Activated T-helper 2 cell treated with anti-CD3 and anti-CD28 coated beads, Interferon-gamma antibody, Interleukin-2, Interleukin-4, amounts not matched to agents 10 μg/mL and 5 μg/mL and 100 μg/mL, durations not matched to agents 14 hours and 24 hours and 36 hours (primary cell): ENCODE measurements at places on chromosomes 2 and 18. TPM values are rescaled to one million over a fixed set of nuclear protein-coding genes. Genes with fewer than 3 reads are reported as not detected.

GRCh38 chr2:133390156-133390555 is 178.1 kb downstream of the NCKAP5 start:
- H3K27me3 ChIP-seq: no peaks in the 10 kb centered on the region
- H3K36me3 ChIP-seq: no peaks in the 10 kb centered on the region
- H3K4me1 ChIP-seq: no peaks in the 10 kb centered on the region
- no peak overlapping the region for H3K27ac ChIP-seq
- DNase-seq: no peak

The SLC11A1 gene
- total RNA-seq: 0.18 and 0.21 TPM in 2 replicates

The RTP5 gene
- 0.09 and 0.30 TPM in 2 replicates for total RNA-seq

GRCh38 chr2:237315829-237316225 is 98.1 kb downstream of the COL6A3 start:
- DNase-seq: no peak
- H3K4me1 ChIP-seq: no peaks in the 10 kb centered on the region
- no peak overlapping the region for H3K4me3 ChIP-seq
- no peaks in the 10 kb centered on the region for H3K27me3 ChIP-seq
- no peak overlapping the region for H3K27ac ChIP-seq
- no peaks in the 10 kb centered on the region for H3K36me3 ChIP-seq

The ARHGEF33 gene
- 0.25 TPM in 1 of 2 replicates, not detected in the other for total RNA-seq

DNA sequence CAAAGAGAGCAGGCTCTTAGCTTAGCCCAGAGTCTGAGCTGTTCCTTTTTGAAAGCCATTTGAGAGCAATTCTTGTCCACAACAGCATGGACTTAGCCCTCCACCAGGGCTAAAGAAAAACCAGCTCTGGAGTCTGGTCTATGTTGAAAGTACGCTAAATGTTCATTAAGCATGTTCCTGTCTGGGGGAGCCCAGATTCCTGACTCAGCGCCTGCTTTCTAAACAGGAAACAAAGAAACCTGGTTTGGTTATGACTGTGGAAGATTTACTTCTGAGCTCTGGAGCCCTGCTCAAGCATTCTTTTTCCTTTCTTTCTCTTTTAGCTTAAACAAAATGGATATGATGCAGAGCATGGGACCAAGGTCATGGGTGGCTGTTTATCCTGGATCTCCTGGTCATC is 279.8 kb downstream of the RBM43 start:
- H3K36me3 ChIP-seq: no peaks in the 10 kb centered on the region
- H3K27me3 ChIP-seq: no peaks in the 10 kb centered on the region
- no peak overlapping the region for H3K27ac ChIP-seq
- DNase-seq: no peak
- no peak overlapping the region for H3K4me3 ChIP-seq

The TRIB2 gene
- 3.9 TPM in 2 replicates for total RNA-seq

GRCh38 chr2:235640926-235641723 is 147.3 kb downstream of the AGAP1 start:
- H3K27ac ChIP-seq: no peak overlapping the region
- DNase-seq: no peak
- no peaks in the 10 kb centered on the region for H3K36me3 ChIP-seq
- H3K4me1 ChIP-seq: peaks cover 1% of the 10 kb centered on the region
- no peak overlapping the region for H3K4me3 ChIP-seq

The HES6 gene
- 10.2 and 10.8 TPM in 2 replicates for total RNA-seq

DNA sequence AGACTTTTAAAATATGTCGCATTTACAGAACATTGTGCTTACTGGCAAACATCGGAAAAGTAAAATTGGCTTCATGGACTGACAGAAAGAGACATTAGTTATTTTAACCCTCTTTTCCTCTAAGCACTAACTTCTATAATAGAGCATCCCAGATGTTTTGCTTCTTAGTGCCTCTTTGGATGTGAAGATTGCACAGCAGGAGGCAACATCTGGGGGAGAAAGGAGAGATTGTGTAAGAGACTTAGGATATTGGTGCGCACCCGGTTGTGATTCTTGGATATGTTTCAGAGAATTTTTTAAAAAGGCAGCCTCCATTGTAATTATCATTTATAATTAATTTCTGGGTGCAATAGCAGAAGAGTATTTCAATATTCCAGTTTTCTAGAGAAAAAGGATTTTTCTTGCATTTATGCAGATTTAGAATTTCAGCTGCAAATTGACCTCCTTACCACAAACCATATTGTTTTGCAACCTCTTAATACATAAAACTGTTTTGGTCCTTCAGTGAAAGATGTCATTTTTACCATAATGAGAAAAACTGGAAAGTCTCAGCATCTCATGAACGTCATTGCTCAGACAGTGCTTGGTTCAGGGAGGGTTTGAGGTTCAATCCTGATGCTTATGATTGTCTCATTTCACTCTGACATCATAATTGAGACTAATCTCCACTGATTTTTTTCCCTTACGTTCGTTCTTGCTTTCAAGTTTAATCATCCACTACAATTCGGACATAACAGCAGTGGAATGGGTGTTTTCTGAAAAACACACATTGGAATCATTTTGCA is 404.3 kb downstream of the ZNF521 start:
- DNase-seq: no peak
- H3K27ac ChIP-seq: no peak overlapping the region
- H3K36me3 ChIP-seq: no peaks in the 10 kb centered on the region
- H3K4me1 ChIP-seq: no peaks in the 10 kb centered on the region
- H3K4me3 ChIP-seq: no peak overlapping the region
- no peaks in the 10 kb centered on the region for H3K27me3 ChIP-seq

DNA sequence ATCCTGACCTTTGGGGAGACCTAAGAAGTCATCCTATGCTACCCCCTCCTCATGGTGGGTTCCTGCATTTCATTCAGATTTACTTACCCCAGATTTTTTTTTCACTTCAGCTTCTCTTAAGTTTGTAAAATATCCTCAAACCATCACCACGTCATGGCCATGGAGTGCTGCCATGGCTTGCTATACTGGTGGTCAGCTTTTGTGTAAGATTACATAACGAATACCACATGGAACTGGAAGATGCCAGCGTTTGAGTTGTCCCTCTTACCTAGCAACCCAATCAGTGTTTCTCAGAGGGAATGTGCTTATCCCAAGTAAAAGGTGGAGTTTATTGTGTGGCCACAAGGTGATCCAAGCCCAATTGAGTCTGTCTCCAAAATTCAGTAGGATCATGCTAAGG is 148.6 kb upstream of the ALPP start:
- no peaks in the 10 kb centered on the region for H3K27me3 ChIP-seq
- H3K27ac ChIP-seq: no peak overlapping the region
- peaks cover 10% of the 10 kb centered on the region for H3K4me1 ChIP-seq
- H3K36me3 ChIP-seq: no peaks in the 10 kb centered on the region

DNA sequence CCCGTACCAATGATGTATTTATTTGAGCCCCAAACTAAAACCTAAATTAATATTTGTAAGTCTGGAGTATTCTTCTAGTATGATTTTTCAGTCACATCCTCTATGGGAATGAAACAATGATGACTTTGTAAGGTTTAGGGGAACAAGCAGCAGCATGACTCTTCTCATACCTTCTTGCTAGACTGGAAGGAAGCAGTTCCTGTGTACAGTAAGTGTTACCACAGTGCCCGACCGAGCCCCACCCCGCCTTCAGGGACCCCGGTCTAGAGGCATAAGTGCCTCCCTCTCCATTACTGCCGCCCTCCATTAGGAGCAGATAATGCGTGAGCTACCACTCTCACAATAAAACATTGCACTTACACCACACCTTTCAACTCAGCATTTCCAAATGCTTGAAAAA is 599.3 kb downstream of the ARHGAP15 start:
- H3K4me1 ChIP-seq: peaks cover 24% of the 10 kb centered on the region
- H3K27ac ChIP-seq: no peak overlapping the region
- H3K27me3 ChIP-seq: no peaks in the 10 kb centered on the region
- peaks cover 10% of the 10 kb centered on the region for H3K36me3 ChIP-seq

DNA sequence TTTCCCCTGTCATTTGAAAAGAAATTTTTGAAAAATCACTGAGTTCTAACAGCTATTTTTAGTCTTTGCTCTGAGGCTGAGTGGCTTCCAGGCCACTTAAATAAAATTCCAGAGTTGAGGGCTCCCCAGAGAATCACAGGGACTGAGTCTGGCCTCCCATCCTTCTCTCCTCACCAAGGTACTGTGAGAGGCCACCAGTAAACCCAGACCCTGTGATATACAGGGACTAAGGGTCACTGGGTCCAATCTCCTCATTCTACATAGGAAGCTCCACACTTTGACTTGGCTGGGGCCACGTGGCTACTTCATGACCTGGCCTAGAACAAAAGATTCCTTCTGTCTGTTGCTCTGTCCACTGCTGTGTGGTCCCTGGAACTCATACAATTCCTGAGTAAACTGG is 123.2 kb upstream of the CDCA7 start:
- DNase-seq: no peak
- H3K27ac ChIP-seq: no peak overlapping the region
- H3K36me3 ChIP-seq: no peaks in the 10 kb centered on the region
- peaks cover 10% of the 10 kb centered on the region for H3K27me3 ChIP-seq
- H3K4me3 ChIP-seq: no peak overlapping the region

GRCh38 chr2:241950413-241951315 is 81.1 kb downstream of the RTP5 start:
- no peak overlapping the region for H3K4me3 ChIP-seq
- H3K4me1 ChIP-seq: no peaks in the 10 kb centered on the region
- no peak overlapping the region for H3K27ac ChIP-seq
- no peaks in the 10 kb centered on the region for H3K27me3 ChIP-seq

DNA sequence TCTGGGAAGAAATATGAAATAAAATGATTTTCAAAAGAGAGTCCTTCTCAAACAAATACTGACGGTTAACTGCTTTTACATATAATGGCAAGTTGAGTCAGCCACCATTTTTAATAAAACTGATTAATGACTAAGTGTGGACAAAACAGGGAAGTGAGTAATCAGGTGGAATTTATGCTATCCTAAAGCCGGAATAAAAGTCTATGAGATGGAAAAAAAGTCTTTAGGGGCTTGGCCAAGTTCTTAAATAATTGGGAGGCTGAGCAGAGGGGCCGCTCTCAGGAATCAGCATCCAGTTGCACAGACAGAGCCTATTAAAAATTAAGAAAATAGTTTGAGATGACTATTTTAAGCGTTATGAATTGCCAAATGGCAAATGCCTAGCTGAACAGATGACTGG is 58.6 kb upstream of the AFF3 start:
- H3K4me1 ChIP-seq: no peaks in the 10 kb centered on the region
- H3K4me3 ChIP-seq: no peak overlapping the region
- no peaks in the 10 kb centered on the region for H3K36me3 ChIP-seq

The TDRD15 gene
- not detected in 2 replicates for total RNA-seq

The ALPP gene
- not detected in 2 replicates for total RNA-seq

DNA sequence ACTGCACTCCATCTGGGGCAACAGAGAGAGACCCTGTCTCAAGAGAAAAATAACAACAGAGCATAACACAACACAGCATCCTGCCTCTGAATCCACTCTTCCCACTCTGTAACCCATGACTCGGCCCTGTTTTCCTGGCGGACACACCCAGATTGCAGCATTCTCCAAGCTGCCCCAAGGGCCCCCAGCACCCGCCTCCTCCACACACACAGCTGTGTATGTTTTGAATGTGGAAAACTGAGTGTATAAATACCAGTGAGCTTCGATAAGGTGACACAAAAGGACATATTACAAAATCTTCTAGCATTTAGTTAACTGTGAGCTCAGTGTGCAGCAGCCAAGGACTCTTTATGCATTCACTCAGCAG is 13.0 kb downstream of the IMPA2 start:
- peaks cover 11% of the 10 kb centered on the region for H3K4me1 ChIP-seq
- DNase-seq: no peak
- H3K27me3 ChIP-seq: no peaks in the 10 kb centered on the region
- no peak overlapping the region for H3K27ac ChIP-seq
- H3K4me3 ChIP-seq: no peak overlapping the region

DNA sequence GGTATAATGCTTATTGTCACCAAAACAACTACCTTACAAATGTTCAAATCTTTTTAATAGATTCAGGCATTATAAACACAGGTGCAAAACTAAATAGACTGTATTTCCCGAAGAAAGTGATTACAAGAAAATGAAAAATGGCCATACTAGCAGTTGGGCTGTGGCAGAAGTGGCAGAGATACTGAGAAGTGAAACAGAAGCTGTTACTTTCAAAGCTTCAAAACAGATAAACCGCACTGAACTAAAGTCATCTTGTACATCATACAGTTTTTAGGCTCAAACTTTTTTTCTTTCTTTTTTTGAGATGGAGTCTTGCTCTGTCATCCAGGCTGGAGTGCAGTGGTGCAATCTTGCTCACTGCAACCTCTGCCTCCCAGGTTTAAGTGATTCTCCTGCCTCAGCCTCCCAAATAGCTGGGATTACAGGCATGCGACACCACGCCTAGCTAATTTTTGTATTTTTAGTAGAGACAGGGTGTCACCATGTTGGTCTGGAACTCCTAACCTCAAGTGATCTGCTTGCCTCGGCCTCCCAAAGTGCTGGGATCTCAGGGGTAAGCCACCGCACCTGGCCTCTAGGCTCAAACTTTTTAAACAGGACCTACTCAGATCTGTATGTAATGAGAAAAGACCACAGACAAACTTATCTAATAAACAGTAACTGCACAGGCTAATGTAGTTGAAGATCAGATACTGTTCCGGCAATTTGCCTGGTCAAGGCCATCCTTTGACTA is 77.9 kb upstream of the SATB2 start:
- H3K36me3 ChIP-seq: no peaks in the 10 kb centered on the region
- DNase-seq: no peak
- no peaks in the 10 kb centered on the region for H3K27me3 ChIP-seq
- H3K27ac ChIP-seq: no peak overlapping the region
- H3K4me1 ChIP-seq: no peaks in the 10 kb centered on the region
- no peak overlapping the region for H3K4me3 ChIP-seq

- H3K4me3 ChIP-seq: no peak overlapping the region
- H3K36me3 ChIP-seq: no peaks in the 10 kb centered on the region
- no peaks in the 10 kb centered on the region for H3K4me1 ChIP-seq
- H3K27ac ChIP-seq: no peak overlapping the region
- no peak for DNase-seq
These were observed 24.0 kb downstream of the KCNIP3 start for GRCh38 chr2:95320986-95321767.

The ADNP2 gene
- total RNA-seq: 28.1 and 28.9 TPM in 2 replicates

DNA sequence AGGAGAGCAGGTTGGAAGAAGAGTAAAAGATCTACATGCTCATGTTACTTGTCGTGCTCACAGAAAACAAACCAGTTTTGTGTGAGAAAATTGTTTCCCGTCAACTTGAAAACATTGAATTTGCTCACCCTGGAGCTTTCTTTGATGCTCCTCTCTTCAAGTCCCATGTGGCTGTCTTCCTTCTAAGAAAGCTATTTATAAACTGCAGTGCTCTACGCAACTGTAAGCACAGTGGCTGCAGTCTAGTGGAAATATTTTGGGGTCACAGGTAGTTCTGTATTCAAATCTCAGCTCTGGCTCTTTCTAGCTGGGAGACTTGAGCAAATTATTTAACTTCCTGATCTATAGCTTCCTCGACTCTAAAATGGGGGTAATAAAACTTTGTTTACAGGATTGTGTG is 211.8 kb downstream of the PLCL1 start:
- no peak for DNase-seq
- H3K4me3 ChIP-seq: no peak overlapping the region
- H3K27me3 ChIP-seq: no peaks in the 10 kb centered on the region
- H3K36me3 ChIP-seq: peaks cover 10% of the 10 kb centered on the region
- H3K4me1 ChIP-seq: peaks cover 17% of the 10 kb centered on the region
- no peak overlapping the region for H3K27ac ChIP-seq
